ENCODE measurements at places on chromosomes 4 and X. TPM values are rescaled to one million over a fixed set of nuclear protein-coding genes. Genes with fewer than 3 reads are reported as not detected.
A peak's percentile ranks its signal among the peaks of the same experiment; 100 is the strongest.

- DNase-seq, result no peak
Observed at GRCh38 chr4:41878991-41879491, 56.2 kb upstream of the TMEM33 start.

DNA sequence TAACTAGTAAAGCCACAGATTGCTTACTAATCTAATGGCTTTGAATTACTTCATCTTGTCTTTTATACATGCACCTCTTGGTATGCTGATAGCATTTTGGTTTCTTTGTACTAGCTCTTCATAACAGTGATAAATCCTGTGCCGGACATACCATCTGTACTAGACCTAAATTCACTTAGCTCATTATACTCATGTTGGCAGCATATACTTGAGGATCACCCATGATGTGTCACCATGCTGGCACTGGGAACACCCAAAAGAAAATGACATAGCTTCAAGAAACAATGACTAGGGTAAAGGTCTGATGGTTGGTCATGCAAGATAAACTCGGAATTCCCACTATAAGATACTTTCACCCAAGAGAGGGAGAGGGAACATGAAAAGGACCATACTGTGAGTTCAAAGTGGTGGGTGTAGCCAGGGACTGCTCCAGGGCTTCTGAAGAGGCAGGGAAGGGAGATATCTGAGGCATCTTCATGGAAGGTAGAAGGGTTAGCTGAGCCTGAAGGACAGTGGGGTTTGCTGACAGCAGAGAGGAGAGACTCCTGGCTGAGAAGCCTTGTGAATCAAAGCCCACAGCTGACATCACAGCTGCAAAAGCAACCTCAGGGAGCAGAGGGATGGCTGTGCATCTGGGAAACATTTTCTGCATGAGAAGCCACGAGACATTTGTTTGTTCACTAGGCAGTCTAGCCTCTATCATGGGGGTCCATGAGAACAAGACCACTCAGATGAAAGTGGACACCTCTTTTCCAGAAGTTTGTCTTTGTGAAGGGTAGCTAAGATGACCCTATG lies 314.2 kb downstream of the RAB28 start:
- DNase-seq, result peak; percentile 4

DNA sequence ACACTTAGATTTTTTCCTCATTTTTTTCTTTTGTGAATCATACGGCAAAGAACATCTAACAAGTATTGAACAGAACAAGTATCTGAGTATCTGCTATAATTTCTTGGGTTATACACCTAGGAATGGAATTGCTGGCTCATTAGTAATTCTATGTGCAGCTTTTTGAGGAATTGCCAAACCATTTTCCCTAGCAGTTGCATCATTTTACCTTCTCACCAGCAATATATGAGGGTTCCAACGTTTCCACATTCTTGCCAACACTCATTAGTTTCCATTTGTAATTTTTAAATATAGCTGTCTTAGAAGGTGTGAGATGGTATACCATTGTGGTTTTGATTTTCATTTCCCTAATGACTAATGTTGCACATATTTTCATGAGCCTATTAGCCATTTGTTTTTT lies 41.1 kb upstream of the DCAF8L1 start:
- no peak for DNase-seq

GRCh38 chrX:38881727-38882126 lies 80.5 kb downstream of the MID1IP1 start:
- no peak for DNase-seq

DNA sequence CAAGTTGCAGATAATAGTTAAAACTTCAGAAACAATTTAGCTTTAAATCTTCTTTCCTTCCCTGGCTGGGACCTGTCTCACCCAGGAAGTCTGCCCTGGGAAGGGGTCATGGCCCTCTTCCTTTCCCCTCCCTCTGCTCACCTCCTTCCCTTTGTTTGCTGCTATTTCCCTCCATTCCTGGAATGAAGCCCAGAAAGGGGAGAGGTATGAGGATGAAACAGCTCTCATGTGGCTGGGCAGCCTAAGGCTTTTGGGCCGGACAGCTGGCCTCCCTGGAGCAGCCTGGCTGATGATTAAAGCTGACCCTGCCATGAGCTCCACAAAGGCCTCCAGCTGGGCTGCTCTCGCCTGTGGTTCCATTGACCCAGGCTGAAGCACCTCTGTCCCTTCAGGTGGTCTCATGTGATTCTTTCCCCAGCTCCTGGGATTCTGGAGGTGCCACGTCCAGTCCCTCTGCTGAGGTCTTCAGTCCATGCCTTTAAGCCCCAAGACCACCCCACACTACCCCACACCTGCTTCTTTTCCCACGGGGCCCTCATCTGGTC lies 202.1 kb downstream of the PTTG2 start:
- DNase-seq, result peak; percentile 68

- peak; percentile 18 for DNase-seq
Observed at GRCh38 chrX:9948406-9948805, 18.8 kb upstream of the CLDN34 start.

DNA sequence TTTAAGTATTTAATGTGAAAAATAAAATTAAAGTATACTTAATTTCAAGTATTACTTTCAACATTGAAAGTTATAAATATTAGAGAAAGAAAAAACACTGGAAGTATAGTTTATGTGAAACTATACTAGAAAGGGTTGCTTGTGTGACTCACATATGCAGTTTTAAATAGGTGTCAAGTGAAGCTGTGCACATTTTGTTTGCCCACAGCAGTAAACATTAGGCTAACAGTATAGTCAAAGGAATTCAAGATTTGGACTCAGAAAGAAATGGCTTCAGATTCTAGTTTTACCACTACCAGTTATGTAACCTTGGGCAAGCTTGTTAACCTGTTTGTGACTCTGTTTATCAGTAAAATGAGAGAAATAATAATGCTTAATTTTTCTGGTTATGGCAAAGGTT lies 148.2 kb downstream of the FAM47B start:
- DNase-seq, result no peak

Gene MAGEA2B
- not detected for total RNA-seq

Gene MSX1
- total RNA-seq, result 26.1 TPM

Gene NMU
- total RNA-seq, result not detected

Measured in GM23248 (cell line).